ENCODE measurements at places on chromosomes 6 and 20.

DNA sequence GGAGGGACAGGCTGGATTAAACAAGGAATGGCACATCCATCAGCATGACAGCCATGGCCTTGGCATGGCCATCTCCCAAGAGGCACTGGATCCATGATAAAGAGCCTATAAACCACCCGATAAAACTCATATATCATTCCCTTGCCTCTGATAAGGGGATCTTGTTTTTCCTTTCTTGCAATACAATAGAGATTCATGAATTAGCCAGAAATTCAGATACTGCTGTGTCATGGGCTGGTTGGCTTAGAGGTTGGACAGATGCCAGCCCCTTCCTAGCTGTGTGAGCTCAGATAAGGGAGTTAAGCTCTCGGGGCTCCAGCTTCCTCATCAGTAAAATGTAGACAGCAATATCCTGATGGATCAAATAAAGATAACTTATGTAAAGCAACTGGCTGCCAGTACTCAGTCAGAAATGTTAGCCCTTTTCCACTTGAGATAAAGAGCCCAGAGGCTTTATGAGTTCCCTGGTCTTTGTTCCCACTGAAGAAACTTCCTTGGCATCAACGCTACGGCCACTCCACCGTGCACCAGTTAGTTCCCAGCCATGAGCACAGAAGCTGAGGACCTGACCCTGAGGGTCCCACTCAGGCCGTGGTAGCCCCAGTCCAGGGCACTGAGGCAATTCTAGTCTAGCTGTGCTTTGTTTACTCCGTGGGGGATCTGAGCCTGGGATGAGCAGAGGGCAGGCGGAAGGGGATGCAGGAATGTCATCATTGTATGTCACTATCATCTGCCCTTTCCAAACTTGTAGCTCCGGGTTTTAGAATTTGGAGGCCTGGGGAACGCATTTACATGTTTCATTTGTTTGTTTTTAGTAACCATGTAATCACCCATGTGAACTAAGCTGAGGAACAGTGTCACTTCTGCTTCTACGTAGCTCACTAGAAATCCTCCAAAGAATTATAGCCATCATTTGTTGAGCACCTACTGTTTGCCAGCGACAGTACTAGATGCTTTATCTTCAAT, 67.2 kb upstream of the TBC1D7 start:
- DNase-seq: peak; percentile 43

DNA sequence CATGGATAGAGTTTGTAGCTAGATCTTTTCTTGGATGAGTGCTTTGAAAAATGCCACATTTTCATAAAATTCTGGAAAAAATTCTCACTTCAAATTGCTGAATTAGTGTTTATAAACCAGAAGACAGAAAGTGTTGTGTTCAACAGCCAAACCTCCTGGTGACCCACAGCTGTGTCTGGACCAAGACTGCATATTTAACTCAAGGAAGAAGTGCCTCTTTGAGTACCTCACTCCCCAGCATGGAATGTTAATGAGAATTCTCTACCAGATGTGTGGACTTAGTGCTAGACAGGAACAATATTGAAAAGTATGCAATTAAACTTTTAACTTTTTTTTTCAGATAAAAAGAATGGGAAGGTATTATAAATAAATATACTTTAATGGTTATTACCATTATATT, 609.3 kb downstream of the COL12A1 start:
- no peak for DNase-seq

DNA sequence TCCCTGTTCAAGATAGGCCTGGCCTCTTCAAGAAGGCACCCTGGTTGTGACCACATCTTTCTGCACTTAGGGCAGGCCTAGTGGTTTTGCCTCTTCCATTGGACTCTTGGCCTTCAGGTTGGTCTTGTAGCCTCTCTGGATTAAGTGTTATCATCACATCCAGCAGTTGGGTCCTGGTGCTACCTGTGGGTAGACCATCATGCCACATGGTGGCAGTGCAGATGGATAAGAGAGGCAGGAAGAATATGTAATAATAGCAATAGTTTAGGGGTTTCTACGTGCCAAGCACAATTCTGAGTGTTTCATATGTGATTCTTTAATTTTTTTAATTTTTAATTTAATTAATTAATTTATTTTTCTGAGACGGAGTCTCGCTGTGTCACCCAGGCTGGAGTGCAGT, 28.5 kb upstream of the SNRPB2 start:
- DNase-seq: no peak

GRCh38 chr6:156729248-156729647, 47.9 kb upstream of the ARID1B start:
- DNase-seq: no peak

- DNase-seq: no peak
Measured at GRCh38 chr6:137754866-137755265, 112.2 kb upstream of the TNFAIP3 start.
